NCI-H82 (cell line): ENCODE measurements at places on chromosomes 2 and 18.

DNA sequence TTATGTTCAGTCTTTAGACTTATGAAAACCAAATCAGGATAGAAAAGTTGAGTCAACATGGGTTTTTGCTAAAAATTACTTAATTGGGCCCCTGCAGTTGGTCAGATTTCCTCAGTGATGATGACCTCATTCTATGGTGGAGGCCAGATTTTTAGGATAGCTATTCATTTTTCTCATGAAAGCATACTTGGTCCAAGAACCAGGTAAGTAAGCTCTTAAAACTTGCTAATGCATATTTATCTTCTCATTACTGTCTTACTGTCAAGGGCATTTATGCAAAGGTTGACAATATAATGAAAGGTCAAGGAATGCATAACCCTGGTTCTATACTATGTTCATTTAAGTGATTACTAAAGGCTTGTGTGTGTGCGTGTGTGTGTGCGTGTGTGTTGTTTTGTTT, 650.6 kb downstream of the SATB2 start:
- DNase-seq: no peak

- DNase-seq: no peak
Observed at GRCh38 chr2:19426941-19427340, 68.5 kb upstream of the OSR1 start.

DNA sequence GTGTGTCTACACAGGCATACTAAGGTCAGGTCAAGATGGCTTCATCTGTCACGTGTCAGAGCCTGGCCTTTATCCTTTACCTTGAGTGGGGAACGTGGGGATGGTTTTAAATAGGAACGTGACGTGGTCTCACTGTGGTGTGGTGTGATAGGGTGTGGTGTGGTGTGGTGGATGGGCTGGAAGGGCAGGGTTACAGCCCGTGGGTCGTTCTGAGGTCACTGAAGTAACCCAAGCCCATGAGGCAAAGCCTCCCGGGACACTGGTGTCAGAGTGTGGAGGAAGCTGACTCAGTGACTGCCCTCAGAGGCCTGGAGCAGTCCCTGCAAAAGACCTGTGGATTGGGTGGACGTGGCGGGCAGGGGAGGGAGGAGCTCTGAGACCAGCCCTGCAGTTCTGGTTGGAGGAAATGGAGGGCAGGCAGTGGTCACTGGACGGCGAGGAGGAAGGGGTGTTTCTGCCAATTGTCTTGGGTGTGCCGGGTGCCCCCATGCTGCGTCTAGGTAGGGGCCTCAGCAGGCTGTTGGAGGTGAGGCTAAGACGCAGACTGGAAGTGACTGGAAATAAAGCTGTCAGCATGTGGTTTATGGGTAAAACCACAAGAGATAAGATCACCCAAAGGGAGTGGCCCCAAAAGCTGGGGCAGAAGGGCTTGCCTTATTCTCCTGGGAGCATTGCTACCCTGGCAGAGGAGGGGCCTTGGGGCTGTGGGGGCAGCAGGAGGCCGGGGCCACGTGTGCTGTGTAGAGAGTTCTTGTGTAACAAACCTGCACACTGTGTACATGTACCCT, 84.8 kb downstream of the SH3RF3 start:
- DNase-seq: no peak

DNA sequence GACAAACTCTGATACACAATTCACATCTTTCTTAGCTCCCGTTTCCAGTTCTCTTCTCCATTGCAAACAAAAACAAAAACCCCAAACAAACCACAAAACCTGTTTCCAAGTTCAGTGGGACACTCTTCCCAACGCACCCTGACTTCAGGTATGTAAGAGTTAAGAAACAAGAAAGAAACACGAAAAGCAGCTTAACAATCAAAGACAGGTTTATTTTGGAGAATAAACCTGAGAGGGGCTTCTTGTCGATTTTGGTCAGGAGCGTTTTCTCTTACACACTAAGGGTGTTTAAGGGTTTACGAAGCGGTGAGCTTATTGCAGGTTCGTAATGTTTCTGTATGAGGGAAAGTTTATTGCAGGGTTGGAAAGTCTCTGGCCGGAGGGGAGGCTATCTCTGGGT, 905 bp upstream of the ATG16L1 start:
- DNase-seq: no peak

GRCh38 chr18:80059945-80060344, 25.7 kb downstream of the RBFA start:
- DNase-seq: no peak

- DNase-seq: no peak
Observed at GRCh38 chr2:27959496-27959895, 69.0 kb downstream of the BABAM2 start.

DNA sequence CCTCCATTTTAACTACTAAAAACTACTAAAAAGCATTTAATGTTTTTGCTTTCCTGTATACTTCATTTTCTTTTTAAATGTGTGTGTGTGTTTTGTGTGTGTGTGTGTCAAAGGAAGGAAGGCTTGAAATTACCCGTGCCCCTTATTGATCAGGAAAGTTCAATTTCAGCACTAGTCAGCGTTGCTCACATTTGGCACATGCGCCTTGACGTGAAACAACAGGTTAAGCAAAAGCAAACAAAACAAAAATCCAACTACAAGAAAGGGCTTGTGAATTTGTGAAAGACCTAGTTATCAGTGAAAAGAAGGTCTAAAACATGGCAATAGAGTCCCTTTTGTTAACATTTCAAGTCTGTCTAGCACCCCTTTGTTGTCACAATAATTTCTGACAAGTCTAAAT, 72.5 kb downstream of the KCNH7 start:
- DNase-seq: no peak

DNA sequence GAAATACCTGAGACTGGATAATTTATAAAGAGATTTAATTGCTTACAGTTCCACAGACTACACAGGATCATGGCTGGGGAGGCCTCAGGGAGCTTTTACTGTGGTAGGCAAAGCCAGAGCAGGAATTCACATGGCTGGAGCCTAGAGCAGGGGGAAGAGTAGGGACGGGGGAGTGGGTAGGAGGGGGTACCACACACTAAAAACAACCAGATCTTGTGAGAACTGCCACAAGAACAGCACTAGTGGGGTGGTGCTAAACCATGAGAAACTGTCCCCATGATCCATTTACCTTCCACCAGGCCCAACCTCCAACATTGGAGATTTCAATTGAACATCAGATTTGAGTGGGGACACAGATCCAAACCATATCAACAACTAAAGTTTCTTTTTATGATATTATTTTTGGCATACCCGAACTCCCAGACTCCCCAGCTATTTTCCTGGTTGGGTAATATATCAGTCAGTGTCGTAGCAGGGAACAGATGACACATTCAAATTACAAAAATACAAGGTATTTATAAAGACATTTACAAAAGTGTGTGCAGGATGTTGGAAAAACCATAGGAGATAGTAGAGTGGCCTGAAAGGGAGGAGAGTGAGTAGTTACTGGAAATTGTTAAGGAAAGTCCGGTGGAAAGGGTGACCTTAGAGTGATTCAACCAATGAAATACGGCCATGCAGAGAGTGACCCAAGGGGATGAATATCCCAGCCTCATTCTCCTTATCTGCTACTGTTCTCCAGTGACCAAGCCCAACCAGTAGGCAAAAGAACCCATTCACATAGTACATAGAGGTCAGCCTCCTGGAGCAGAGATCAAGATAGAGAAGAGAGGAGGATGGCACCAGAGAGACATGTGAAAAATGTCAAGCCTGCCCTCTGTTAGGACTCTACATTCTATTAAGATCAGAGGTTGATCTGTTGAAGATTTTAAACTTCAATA, 8.8 kb downstream of the RPL37A start:
- DNase-seq: peak; percentile 51

DNA sequence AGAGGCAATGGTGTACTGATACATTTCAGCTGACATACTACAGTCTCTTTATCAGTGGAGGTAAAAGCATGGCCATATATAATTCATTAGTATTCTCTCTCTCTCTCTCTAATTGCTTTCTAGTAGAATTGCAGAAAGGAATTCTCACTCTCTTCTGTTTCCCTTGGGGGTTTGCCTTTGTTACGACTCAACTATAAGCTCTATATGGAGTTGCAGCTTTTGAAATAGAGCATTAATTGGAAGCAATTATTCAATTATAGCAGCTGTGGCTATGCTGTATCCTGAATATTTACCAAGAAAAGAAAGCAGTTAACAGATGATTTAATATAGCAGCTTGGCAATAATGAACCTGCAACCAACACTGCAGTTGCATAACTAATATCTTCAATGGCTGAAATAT, 132.7 kb upstream of the STON1 start:
- DNase-seq: no peak

- peak; percentile 65 for DNase-seq
Observed at GRCh38 chr2:31312898-31313297, 78.9 kb downstream of the EHD3 start.

GRCh38 chr2:113282747-113283533, 4.2 kb upstream of the PAX8 start:
- DNase-seq: peak; percentile 16
